Ovary (tissue), 10 donors: ENCODE measurements at places on chromosomes 7 and 10. TPM values are rescaled to one million over a fixed set of nuclear protein-coding genes. Genes with fewer than 3 reads are reported as not detected.

Gene SPDYE5
- 0.15 TPM for total RNA-seq

Gene OR6B1
- not detected for total RNA-seq

Gene ANXA11
- 137 TPM for total RNA-seq

Gene TRPV5
- not detected for total RNA-seq

DNA sequence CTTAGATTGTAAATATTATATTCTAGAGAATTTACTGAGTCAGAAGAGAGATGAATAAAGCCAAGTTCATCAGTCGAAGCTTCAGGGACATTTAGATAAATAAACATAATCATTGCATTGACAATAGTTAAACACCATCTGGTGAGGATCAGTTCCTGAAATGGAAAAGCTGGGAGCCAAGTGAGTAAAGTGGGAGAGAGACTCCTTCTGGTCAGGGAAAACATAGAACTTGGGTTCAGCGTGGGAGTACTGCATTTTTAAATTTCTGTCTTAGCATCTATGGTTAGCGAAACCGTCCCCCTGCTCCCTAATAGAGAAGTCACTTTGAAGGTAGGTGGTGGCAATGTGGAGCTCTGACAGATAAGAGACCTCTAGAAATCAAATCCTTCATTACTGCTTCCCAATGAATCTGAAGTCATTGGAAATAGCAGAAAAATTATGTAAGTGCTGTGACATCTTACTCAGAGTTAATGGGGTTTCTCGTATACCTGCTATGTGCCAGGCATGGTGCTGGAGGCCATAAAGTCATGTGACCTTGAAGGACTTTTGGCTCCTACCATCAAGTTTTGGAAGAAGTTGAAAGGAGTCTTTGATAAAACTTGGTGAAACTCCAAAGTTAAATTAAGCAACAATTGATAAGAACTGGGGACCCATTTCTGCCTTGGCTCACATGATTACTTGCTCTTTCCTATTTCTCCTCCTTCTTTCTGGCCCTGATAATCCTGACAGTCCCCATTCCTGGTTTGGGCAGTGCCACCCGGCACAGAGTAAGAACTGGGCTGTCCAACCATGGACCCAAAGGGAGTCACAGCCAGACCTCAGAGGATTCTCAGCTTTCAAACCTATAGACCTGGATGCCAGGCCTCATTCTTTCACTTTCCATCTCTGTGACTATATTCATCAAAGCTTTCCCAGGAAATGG is 211.2 kb downstream of the C7orf25 start:
- H3K4me1 ChIP-seq = no peaks in the 10 kb centered on the region
- H3K27me3 ChIP-seq = no peaks in the 10 kb centered on the region
- no peak overlapping the region for H3K4me3 ChIP-seq
- H3K27ac ChIP-seq = no peak overlapping the region
- no peak for DNase-seq

GRCh38 chr7:157875230-157876179 is 538.7 kb downstream of the DNAJB6 start:
- no peak overlapping the region for H3K27ac ChIP-seq
- no peak overlapping the region for H3K4me3 ChIP-seq
- H3K36me3 ChIP-seq = no peaks in the 10 kb centered on the region
- no peak for DNase-seq

- no peaks in the 10 kb centered on the region for H3K27me3 ChIP-seq
- no peak overlapping the region for H3K27ac ChIP-seq
- H3K36me3 ChIP-seq = no peaks in the 10 kb centered on the region
- no peak for DNase-seq
- no peak overlapping the region for H3K4me3 ChIP-seq
These were observed 13.5 kb downstream of the RPA3 start for GRCh38 chr7:7704867-7705266.

DNA sequence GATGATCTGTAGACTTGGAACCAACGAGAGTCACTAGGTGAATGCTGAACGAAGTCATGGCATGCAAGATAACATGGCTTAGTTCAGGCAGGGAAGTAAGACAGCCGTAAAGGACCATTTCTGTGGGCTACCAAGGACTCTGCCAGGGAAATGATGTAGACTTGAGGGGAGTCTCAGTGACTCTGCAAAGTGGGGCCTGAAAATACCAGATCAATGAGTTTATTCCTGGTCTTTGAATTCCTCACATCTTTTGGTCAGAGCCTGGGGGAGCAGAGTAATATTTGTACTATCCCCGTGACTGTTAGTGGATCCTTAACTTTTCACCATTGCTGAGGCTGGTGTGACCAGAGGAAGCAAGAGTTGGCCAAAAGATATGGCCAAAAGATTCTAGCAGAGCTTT is 60.7 kb upstream of the INHBA start:
- no peak overlapping the region for H3K27ac ChIP-seq
- no peaks in the 10 kb centered on the region for H3K36me3 ChIP-seq
- H3K4me1 ChIP-seq = no peaks in the 10 kb centered on the region
- DNase-seq = no peak
- H3K27me3 ChIP-seq = no peaks in the 10 kb centered on the region
- H3K4me3 ChIP-seq = no peak overlapping the region

- no peaks in the 10 kb centered on the region for H3K27me3 ChIP-seq
- H3K4me1 ChIP-seq = peaks cover 7% of the 10 kb centered on the region
- no peak overlapping the region for H3K4me3 ChIP-seq
- no peak overlapping the region for H3K27ac ChIP-seq
- H3K36me3 ChIP-seq = no peaks in the 10 kb centered on the region
These were observed 184.5 kb upstream of the INHBA start for GRCh38 chr7:41887416-41887815.

Gene WNT16
- 0.10 TPM for total RNA-seq
